ENCODE measurements at places on chromosomes 4 and X.
A peak's percentile ranks its signal among the peaks of the same experiment; 100 is the strongest.

DNA sequence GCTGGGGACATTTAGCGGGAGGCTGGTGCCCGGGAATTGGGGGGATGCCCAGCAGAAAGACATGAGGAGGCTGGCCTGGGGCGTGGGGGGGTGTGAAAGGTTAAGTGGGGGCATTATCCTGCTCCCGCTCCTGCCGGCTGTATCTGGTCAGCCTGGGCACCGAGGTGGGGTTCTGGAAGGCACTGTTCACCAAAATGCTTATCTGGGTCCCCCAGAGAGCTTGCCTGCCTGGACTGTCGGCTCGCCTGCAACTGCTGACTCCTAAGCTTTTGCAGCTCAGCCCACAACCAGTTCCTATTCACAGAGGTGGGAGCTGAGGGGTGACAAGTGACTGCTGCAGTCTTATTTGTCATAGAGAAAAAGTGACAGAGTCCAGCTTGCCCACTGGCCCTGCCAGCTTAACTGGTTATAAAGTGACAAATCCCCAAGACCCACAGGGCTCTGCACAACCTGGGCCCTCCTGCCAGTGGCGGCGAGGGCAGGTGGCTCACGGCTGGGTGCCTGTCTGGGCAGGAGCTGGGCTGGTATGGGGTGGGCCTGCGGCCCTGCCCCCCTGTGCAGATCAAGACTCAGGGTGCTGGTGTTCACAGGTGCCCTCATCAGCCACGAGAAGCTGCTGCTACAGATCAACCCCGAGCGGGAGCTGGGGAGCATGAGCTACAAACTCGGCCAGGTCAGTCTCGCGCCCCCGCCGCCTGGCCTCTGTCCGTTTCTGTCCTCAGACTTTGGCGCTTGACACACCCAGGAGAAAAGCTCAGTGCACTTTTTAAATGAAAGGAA lies 23.7 kb upstream of the MSANTD1 start:
- DNase-seq, result no peak

DNA sequence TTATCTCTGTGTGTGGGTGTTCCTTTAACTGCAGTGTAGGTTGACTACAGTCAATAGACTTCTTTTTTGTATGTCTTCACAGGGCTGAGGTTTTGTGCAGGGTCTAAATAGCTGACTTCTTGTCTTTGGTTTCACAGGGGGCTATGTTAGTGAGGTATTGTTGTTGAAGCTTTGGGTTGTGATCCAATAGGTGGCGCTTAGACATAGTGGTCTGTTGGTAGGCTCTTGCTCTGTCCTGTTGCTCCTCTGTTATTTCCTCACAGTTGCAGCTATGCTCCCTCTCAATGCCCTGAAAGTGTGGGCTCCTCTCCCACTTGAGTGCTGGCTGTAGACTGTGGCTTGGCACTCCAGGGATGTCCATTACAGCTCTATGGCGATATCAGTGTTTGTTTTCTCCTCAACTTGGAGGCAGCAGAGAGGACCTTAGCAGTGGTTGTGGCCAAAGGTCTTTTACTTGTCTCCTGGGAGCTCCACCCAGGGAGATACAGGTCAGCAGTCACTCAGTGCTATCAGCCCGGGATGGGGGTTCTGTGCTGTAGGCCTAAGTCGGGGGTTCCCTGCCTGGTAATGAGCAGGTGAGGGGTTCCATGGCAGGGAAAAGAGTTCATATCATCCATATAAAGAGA lies 14.0 kb downstream of the POF1B start:
- DNase-seq, result no peak

GRCh38 chrX:40243755-40244515 lies 146.2 kb upstream of the BCOR start:
- DNase-seq, result no peak

GRCh38 chr4:534576-535151 lies 35.7 kb downstream of the PIGG start:
- no peak for DNase-seq

GRCh38 chr4:178140326-178140915 lies 698.2 kb upstream of the AGA start:
- DNase-seq, result no peak

- DNase-seq, result no peak
Observed at GRCh38 chr4:147510962-147511668, 30.2 kb downstream of the EDNRA start.

- DNase-seq, result no peak
Observed at GRCh38 chr4:128858879-128859671, 49.6 kb downstream of the JADE1 start.

- no peak for DNase-seq
Observed at GRCh38 chr4:62912531-62912930, 1496.7 kb downstream of the TECRL start.

DNA sequence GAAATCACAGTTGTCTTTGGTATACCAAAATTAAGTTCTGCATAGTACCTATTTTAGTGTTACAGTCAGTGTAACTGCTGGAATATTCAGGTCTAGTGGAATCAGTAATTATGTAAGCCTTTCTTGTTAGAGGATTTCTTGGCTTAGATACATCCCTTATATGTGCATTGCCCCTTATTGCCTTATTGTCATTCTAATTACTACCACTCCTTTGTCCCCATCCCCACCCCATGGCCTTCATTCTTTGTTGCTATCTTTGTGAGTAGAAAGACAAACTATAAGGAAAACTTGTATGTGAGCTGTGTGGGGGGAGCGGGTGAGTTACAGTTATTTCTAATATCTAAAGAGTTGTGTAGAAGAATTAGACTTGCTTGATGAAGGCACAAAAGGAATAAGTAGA lies 36.9 kb upstream of the RPA4 start:
- no peak for DNase-seq

DNA sequence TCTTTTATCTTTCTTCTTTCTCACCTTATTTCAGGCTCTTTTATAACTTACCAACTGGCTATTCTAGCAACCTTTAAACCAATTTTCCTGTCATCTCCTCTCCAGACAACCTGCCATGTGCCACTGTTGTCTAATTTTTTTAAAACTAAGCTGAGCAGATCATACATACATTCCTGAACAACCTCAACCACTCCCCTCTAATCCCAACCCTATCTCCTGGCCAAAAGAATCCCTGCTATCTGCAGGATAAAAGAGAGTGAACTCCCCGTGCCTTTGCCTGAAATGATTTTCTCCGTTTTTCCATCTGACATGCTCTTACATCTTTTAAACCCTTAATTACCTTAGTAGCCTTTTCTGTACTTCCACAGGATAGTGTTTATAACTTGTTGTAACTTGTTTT lies 35.5 kb downstream of the DCUN1D4 start:
- DNase-seq, result no peak

DNA sequence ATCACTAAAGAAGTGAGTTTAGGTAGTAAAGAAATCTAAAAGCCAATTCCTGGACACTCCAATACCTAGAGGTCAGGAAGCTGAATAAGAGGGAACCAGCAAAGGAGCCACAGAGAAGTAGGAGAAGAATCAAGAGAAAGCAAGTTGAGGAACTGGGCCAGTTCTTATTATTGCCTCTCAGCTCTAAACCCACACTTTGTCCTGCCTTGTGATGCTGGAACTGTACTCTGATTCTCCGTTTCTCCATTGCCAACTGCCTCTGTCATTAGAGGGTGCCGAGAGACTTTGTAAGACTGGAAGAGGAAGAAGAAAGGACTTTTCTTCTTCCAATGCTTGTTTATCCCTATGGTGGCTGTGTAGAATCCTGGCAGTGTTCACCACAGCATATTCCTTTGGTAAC lies 38.6 kb downstream of the NSUN7 start:
- DNase-seq, result no peak

DNA sequence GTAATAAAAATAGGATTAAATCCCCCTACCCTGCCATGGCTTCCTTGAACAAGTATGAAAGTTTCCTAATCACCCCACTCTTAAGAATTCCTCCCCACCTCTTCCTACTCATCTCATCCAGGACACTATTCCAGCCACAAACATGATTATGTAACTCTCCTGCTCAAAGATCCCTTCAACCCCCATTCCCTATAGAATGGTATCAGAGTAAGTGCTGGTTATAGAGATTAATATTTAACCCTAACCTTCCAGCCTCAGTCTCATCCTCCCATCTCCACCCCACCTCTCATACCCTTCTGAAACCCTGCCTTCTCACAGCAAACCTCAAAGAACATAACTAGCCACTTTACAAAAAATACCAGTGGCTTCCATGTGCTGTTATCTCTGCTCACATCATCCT lies 155.1 kb downstream of the PPP3CA start:
- DNase-seq, result no peak

GRCh38 chrX:140508958-140509357 lies 4.1 kb upstream of the SOX3 start:
- DNase-seq, result no peak

GRCh38 chr4:113449410-113449974 lies 312.0 kb downstream of the CAMK2D start:
- DNase-seq, result no peak

DNA sequence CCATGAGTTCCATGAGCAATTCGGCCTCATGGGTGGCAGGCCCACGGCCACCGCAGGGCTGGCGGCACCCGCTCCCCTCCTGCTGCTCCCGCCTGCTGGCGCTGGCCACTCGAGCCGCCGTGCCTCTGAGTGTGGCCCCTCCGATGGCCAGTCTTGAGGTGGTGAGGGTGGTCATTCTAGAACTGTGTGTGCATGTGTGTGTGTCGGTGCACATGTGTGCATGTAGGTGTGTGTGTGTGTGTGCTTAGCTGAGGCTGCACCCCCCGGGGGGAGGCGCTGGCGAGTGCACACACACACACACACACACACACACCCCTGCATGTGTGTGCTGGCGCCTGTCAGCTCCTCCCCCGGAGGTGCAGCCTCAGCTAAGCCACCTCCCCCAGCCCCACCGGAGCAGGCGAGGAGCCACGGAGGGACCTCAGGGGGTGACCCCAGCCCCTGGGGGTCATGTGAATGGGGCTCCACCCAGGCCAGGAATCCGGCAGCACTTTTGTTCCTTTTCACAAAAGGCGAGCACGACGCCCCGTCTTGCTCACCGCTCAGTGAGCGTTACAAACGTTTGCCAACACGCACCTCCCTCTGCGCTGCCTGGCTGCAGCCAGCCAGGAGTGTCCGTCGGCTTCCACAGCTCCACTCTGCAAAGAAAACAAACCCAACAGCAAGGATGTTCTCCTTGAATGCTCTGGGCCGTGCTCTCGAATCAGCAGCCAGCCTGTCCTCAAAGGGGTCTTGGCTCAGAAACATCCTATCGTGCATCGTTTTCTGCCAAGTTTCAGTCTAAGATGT lies 29.9 kb downstream of the FGFRL1 start:
- no peak for DNase-seq

DNA sequence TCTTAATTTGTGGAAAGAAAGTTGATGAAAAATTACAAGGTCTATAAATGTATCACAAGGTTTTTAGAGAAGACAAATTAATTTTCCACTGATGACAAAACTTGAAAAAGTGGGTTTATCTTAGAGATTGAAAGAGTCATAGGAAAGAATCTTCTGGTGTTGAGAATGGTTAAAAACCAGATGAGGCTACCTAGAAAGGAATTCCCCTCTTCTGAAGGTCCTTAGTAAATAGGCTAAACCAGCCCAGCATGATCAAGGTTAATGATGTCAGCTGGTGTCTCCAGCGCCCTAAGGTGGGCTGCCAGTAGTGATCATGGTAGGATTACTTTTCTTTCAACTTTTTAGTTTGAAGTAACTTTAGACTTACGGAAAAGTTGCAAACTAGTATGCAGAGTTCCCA lies 71.8 kb upstream of the PGRMC2 start:
- no peak for DNase-seq

DNA sequence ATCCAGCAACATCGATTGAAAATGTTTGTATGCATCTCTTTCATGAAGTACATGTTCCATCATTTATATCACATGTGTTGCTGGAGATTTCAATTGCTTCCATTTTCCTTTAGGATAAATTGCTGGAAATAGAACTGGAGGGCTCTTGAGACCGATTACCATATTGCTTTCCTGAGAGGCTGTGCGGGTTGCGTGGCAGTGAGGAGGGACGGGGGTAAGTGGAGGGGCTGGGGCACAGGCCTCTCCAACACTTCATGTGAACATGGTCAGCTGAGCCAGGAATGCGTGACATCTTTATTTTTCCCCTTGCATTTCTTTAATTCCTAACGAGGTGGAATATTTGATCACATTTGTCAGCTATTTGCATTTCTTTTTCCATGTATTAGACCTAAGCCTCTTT lies 144.6 kb downstream of the TBL1X start:
- DNase-seq, result no peak

- no peak for DNase-seq
Observed at GRCh38 chr4:146442801-146443200, 78.9 kb downstream of the SLC10A7 start.

DNA sequence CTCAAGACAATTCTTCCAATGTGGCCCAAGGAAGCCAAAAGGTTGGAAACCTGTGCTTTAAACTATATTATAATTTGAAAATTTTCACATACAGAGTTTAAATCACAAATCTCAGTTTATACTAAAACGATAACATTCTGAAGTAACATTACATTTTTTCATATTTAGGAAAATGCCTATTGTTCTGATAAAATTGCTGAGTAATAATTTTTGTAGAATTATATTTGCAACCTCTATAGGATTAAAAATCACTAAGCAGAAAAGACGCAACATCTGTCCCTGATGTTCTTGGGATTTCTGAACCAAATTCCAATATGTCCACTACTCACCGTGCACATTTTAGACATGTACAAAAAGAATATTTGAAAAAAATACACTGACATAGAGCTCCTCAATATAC lies 10.5 kb downstream of the ZNF732 start:
- DNase-seq, result no peak

DNA sequence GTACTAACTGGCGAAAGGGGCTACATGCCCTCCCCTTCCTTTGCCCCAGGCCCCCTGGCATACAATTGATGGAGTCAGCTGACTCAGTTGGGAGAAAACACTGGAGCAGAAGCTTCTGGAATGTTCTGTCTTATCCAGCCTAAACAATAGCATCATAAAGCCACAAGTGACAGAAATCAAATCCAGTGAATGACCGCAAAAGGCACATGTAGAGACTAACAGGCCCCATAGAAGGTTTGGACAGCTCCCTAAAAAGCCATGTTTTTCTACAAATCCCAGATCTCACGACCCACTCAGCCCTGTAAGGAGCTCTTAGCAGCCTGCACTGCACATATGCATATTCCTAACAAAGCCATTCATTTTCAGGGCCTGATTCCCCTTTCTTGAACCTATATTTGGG lies 25.1 kb downstream of the SCARB2 start:
- DNase-seq, result no peak

- DNase-seq, result peak; percentile 63
Observed at GRCh38 chrX:115233497-115234455, at the start of gene LRCH2. LRCH2 (minus strand) TSS chrX:115234096; CDS start chrX:115234041, 55 bp downstream.

GRCh38 chr4:22428441-22428840 lies 87.4 kb downstream of the ADGRA3 start:
- no peak for DNase-seq

DNA sequence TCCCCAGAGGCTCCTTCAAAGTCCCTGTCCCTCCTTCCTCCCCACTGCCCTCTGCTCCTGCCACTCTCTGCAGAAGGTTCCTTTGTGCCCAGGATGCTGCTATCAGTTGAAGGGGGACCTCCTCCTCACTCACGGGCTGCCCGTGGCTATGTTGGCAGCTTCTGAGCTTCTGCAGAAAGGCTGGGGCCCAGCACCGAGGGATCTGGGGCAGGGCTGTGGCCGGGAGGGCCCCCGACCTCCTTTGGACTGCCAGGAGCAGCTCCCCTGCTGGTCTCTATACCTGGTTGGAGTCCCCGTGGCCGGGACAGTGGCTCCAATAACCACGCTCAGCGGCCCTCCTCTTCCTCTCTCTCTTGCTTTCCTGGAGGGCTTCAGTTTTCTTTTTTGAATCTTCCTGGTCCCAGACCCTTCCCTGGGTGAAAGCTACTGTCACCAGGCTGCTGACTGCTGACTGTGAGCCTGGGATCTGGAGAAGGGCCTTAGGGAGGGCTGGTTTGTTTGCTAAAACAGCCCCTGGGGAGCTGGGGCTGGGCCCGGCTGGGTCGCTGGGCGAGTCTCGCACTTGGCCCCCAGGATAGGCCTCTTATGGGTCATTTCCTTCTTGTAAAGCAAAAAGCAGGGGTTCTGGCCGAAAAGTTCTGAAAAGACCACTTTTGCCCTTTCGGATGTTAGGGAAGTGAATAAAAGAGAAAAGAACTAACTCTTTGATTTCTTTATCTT lies 46.9 kb downstream of the SORCS2 start:
- DNase-seq, result no peak
